NCI-H446 (cell line): ENCODE measurements at places on chromosomes 5 and 9.

DNA sequence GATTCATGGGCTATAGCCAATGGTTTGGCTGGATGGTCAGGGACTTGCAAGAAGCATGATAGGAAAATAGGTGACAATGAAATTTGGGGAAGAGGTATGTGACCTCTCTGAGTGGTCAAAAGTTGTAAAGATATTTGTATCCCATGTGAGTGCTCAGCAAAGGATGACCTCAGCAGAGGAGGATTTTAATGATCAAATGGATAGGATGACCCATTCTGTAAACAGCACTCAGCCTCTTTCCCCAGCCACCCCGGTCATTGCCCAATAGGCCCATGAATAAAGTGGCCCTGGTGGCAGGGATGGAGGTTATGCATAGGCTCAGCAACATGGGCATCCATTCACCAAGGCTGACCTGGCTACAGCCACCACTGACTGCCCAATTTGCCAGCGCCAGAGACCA, 138.4 kb upstream of the SPDL1 start:
- DNase-seq, result no peak

DNA sequence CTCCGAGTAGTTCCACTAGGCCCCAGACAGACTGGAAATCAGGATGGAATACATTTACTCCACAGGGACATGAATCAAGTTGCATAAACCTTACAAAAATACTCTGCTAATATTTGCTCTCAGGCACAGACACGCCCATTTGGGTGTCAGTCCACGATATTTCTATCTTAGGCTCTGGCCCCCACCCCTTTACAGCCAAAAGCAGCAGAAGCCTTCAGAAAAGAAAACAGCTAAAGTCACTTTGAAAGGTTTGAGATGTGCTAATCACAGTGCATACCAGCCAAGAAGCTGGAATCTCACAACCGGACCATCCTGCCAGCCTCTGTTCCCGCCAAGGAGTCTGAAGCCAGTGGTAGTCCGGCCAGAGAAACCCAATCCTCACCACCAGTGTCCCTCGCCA, 22.6 kb downstream of the PTPN3 start:
- DNase-seq, result no peak

DNA sequence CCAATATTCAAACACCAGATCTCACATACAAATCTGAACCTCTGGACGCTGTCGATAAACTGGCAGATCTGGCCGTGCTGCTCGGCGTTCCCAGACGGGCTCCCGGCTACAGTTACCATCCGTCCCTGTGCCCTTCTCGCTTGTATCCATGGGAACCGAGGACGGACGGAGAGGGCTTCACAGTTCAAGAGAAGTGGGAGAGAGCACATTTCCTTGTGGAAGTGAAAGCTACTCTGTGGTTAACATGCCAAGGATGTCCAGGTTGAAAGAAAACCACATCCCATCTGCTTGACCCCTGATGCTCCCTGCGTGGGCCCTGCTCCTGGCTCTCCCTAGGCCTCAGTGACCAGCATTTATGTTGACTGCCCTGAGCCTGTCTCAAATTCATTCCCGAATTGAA, 6.3 kb upstream of the DBN1 start:
- DNase-seq, result no peak

DNA sequence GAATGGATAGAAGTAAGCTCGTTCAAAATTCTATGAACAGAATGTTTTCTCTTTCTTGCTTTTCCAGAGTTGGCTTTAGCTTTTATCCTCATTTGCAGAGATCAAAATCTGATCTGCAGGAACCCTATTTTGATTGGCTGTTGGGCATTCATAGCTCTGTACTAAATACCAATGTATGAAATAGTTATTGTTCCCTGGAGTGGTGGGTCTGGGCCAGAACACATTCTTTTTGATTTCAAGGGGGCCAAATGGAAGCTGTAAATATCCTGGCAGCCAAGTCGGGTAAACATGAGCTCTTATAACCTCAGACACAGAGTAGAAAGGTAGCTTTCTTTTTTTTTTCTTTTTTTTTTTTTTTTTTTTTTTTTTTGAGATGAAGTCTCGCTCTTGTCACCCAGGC, 241.5 kb downstream of the PDZD2 start:
- DNase-seq, result no peak

DNA sequence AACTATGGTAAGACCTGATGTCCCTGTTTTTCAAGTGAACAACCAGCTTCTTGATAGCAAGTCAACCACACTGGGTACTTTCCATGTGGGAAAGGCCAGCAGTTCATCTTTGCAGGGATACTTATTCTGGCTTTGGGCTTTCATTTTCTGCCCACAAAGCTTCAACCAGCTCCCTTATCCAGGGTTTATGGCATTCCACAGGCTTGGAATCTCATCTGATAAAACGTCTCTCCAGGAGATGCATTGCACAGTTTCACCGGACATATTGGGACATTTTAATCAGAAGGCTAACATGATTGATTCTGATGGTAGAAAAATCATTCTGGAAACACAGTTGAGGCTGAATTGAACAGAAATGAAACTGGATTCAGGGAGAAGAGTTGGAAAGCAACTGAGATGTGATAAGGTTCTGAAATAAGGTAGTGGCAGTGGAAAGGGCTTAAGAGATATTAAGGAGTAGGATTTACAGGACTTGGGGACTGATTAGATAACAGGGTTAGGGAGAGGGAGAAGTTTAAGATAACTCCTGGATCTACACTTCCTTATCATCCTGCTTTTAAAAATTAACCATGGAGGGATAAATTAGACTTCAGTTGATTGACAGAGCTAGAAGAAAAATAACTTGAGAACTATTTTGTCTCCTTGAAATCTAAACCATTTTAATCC, 195.8 kb upstream of the FBXL7 start:
- DNase-seq, result no peak

- no peak for DNase-seq
These were observed 113.6 kb upstream of the ADRA1B start for GRCh38 chr5:159802661-159803060.

DNA sequence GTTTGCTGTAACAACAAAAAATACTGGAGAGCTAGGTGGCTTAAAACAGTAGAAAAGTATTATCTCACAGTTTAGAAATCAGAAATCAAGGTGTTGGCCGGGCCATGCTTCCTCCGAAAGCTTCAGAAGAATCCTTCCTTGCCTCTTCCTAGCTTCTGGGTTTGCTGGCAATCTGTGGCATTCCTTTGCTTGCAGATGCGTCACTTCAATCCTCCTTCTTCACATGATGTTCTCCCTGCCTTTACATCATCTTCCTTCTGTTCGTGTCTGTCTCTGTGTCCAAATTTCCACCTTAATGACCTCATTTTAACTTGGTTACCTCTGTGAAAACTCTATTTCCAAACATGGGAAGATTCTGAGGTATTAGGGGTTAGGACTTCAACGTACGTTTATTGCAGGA, 90.4 kb upstream of the CHD1 start:
- DNase-seq, result no peak

DNA sequence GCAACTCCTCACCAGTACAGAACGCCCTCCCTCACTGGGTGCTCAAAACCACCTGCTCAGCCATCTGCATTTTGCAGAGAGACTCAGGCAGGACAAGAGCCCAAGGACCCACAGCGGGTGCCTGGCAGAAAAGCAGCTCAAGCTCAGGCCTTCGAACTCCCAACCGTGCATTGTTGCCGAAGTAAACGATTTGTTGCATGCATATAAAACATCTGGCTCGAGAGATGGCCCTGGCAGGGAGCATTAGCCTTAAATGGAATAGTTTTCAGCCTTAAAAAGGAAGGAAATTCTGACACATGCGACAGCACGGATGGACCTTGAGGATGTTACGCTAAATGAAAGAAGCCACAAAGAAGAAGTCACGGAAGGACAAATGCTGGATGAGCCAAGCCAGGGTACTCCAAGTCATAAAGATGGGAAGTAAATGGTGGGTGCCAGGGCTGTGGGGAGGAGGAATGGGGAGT, 160.4 kb upstream of the PHYKPL start:
- DNase-seq, result no peak

DNA sequence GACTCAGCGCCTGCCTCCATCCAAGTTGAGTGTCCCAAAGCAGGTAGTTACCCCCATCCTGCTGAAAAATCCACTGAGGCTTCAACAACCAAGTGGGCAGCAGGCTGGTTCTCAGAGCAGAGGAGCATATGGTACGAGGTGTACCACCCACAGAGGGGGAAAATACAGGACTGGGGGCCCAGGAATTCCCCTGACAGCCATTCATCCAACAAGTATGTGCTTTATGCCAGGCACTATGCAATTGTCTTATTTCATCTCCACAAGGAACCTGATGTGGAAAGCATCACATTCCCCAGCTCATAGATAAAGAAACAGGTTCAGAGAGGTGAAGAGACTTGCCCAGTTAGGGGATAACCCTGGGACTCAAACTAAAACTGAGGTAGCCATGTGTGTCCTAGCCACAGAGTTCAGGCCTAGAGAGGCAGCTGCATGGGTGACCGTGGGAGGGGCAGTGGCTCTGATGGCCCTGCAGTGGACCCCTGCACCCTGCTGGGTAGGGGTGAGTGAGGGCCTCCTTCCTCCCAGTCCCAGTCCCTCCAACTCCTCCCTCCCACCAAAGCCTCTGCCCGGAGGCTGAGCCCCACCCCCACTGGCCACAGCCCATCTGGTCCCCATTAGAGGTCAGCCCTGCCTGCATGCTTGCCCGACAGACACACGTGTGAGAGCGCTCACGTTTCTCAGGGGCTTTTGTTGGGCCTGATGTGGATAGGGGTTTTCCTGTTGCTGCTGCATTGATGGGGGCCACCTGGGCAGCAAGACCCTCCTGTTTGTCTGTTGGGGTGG, 11.5 kb downstream of the PDLIM4 start:
- DNase-seq, result no peak

DNA sequence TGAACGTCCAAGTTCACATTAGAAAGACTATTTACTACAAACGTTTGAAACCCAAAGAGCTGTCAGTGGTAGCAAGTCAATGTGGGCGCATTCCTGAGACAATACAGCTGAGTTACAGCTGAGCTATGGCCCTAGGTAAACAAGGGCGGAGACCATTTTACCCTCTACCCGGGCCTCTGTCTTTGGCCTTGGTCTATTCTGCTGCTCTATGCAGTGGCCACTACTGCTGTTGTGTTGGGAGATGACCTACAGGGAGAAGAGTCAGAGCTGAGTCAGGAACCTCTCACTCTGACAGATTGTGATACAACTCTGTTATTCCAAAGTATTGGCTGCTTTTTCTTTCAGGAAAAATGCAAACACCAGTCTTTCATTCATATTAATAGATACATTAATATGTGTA, 700.6 kb downstream of the SEMA5A start:
- no peak for DNase-seq

DNA sequence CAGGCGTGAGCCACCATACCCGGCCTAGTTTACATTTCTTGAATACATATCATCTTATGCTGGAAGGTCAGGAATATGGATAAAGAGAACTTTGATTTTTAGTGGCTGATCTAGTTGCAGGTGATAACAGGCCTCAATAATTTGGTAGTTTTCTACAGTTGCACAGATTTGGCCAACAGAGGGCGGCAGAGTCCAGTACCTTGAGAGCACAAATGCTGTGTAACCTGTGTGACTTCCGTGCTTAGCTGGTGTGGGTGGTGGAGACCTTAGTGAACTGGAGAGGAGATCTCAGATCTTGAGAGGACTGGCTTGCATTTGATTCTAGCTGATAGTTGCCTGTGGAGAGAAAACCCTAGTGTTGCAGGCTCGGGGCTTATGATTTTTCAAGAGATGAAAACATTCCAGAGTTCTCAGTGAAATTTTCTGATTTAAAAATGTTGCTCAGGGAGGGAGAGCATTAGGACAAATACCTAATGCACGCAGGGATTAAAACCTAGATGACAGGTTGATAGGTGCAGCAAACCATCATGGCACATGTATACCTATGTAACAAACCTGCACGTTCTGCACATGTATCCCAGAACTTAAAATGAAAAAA, 17.4 kb upstream of the GPR151 start:
- peak; percentile 88 for DNase-seq

DNA sequence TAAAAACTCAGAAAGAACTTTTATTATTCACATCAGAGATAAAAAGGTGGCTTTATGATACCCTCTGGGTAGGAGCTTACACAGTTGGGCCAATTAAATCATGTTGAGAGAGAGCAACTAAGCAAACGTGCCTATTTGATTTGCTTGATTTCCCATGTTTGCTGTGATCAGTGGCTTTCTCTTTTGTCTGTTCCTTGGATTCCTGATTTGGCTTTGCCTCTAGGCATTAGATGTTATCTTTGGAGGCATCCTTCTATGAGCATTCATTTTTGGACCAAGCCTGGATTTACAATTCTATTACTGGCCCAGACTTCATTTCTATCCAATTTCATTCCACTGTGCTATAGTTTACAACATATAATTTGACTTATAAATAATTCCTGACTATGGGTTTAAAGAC, 35.9 kb downstream of the VCAN start:
- DNase-seq, result no peak

DNA sequence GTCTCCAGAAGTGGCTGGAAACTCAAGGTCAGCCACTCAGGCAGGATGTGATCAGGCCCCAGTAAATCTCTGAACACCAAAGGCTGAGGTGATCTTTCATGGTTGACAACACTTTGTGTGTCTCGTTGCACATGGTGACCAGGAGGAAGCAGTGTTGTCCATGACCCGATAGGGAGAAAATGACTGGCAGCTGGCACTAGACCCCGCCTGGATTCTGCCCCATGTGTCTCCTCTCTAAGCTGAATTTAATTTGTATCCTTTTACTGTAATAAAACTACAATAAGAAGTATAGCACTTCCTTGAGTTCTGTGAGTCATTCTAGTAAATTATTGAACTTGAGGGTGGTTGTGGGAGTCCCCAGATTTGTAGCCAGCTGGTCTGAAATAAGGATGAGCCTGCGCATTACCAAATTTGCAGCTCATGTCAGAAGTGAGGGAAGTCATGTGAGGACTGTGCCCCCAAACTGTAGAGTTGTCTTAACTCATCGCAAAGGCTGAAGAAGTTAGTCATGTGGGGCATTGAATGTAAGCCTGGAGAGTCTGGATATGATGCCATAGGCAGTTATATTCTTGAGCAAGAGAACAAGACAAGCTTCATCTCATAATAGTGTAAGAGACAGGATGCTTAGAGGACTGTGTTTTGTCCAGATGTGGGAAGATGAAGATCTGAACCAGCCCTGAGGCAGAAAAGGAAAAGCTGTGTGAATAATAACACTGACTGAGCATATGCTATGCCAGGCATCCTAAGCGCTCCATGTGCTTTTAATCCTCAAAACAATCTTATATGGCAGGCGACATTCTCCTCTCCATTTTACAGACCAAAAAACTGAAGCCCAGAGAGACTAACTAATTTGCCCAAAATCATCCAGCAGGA, 55.9 kb downstream of the TMEM215 start:
- no peak for DNase-seq

GRCh38 chr5:67092535-67092934, 104.1 kb downstream of the CD180 start:
- DNase-seq, result no peak

- DNase-seq, result peak; percentile 70
These were observed 160.1 kb downstream of the GHR start for GRCh38 chr5:42583322-42583721.

- no peak for DNase-seq
These were observed 19.5 kb upstream of the ASPN start for GRCh38 chr9:92501671-92502393.
